ENCODE measurements at places on chromosomes 3 and 15. TPM values are rescaled to one million over a fixed set of nuclear protein-coding genes. Genes with fewer than 3 reads are reported as not detected.

GRCh38 chr3:192302721-192303120, 424.6 kb downstream of the FGF12 start:
- DNase-seq: no peak

GRCh38 chr15:28085489-28086174, 13.5 kb downstream of the OCA2 start:
- DNase-seq: no peak

DNA sequence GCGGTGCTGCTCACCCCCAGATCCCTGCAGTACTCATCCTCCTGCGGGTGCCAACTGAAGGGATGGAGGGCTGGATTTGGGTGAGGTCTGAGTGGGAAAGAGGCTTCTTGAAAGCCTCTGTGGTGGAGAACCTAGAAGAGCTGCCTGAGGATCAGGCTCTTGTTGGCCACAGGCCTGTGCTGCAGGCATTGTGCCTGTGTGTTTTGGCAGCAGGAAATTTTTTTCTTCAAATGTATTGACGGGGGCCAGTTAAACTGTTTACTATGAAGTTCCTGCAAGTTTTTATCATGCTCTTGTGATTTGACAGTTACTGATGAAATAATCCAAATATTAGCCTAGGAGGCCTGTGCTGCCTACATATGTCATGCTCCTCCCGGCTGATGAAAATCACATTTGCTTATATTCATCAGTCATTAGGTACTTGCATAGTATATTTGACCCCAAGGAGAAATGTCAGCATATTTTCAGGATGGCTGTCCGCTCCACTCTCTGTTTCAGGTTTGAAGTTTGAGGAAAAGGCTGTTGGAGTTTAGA, 103.1 kb downstream of the THSD4 start:
- DNase-seq: no peak

DNA sequence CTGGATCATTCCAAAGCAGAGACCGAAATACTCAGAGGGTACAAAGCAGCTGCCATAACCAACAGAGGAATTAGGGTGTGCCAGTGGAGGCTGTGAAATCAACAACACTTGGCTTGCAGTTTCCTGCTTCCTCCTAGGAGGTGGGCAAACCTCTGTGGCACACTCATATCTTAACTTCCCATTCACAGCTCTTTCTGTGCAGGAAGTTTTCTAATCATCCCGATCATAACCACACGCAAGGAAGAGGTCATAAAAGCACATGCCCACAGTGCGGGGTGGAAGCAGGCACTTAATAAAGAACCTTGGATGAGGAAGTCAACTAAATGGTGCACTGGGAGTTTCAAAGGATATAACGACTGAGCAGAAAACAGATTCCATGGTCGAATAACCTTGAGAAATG, 5.1 kb downstream of the SCAMP2 start:
- DNase-seq: no peak

DNA sequence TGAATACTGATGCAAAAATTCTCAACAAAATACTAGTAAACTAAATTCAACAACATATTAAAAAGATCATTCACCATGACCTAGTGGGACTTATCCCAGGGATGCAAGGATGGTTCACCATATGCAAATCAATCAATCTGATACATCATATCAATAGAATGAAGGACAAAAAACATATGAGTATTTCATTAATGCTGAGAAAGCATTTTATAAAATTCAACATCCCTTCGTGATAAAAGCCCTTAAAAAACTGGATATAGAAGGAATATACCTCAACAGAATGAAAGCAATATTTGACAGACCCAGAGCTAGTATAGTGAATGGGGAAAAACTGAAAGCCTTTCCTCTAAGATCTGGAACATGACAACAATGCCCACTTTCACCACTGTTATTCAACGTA, 43.0 kb upstream of the FBN1 start:
- no peak for DNase-seq

- no peak for DNase-seq
Observed at GRCh38 chr15:89400116-89400781, 65.6 kb upstream of the POLG start.

GRCh38 chr15:90881978-90882721, 2.2 kb upstream of the FES start:
- no peak for DNase-seq

DNA sequence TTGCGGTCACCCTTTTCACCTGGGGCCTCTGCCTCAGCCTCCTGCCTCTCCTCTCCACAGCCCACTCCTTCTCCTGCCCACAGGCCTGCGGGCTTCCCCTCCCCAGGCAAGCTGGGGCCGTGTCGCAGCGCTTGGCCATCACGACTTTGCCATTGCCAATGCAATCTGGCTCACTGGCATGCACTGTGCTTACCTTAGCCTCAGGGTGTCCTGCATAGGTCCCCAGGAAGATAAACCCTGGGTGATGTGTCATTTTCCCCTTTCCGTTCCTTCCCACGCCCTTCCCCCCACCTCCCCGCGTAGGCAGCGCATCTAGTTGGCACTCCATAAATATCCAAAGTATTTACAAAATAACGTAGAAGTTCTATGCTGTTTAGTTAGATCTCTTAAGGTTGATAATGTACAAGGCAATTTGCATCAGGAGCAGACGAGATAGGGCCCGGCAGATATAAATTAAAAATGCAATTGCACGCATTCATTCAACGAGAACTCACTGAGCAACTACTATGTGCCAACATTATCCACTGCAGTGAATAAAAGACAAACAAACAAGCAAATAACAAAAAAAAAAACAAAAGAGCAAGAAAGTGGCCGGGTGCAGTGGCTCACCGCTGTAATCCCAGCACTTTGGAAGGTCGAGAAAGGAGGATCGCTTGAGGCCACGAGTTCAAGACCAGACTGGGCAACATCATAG, 973 bp upstream of the COPG1 start:
- DNase-seq: no peak

DNA sequence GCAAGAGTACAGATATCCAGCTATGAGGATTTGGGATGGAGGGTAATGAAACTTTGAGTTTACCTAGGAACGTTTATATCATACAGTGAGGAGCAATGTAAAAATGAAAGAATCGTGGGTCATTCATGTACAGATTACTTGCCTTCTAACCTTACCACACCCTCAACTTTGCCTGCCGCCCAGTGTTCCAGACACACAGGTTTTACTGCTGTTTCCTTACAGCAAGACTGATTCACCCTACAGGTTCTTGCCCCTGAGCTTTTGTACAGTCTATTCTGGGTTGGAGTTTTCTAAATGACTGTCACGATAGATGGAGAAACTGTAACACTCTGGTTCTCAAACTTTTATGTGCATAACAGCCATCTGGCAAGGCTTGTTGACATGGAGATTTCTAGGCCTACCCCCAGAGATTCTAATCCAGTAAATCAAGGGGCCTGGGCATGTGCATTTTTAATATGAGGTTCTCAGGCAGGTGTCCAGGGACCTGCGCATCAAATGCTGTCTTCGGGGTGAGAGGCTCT, 6.6 kb upstream of the TPRG1 start:
- no peak for DNase-seq

GRCh38 chr3:66692042-66692765, 191.4 kb upstream of the LRIG1 start:
- no peak for DNase-seq

DNA sequence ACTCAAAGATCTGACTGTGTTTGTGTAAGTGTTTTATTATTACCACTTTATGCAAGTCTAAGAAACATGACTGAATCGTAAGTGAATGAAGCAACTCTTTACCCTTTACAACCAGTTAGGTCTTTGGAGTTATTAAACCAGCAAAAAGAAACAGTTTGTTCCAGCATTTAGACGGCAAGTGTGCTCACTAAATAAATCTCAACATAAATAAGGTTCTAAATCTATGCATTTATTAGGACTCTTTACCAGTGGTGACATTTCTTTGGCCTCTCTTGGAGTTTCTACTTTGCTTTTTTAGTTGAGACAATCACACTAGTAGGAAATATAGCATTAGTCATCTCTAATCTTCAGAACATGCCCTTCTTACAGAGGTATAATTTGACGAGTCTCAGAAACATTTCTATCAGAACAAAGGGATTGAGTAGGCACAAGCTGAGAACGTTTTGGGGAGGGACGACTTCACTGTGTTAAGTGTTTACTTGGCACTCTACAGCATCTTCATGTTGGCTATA, 739.9 kb upstream of the NR2F2 start:
- no peak for DNase-seq

DNA sequence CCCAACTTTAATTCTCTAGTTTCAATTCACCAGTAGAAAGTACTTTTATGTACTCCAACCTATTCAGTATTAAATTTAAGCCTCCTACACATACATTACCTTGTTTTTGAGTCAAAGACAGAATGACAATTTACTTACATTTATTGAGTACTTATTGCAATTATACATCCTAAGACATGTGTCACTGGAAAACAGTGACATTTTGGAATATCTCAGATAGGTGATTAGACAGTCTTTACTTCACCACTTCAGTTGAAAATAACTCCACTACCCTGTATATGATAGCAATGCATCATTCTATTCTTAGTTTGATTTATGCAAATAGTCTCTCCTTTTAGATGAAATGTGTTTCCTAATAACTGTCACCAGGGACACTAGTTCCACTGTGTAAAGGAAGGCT, 461.5 kb downstream of the TUSC7 start:
- DNase-seq: no peak

DNA sequence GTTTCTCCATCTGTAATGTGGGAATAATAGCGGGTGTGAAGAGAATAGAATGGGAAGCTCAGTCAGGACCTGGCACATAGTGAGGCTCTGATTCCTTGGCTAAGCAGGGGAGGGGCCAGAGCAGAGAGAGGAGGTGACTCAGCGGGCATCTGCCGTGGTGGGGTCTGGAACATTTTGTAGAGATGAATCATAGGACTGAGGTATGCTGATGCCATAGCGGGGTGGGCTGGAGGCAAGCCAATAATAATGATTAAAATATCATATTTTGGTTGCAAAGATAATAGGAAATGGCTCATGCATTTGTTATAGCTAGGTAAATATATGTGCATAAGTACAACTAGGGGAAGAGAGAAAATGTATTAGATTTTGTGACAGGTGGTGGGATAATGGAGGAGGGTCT, 11.2 kb downstream of the TGM4 start:
- no peak for DNase-seq

GRCh38 chr3:117750674-117751269, 1041.2 kb downstream of the TUSC7 start:
- no peak for DNase-seq

DNA sequence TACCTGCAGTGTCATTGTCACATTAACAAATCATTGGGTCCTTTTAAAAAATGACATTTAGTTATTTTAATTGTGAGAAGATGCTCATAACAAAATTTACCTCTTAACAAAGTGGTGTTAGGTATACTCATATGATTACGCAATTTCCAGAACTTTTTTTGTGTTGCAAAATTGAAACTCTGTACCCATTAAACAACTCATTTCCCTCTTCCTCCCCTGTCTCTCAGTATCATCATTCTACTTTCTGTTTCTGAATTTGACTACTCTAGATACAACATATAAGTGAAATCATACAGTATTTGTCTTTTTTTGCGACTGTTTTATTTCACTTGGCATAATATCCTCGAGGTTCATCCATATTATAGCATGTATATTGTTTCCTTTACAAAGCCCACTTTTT, 58.7 kb upstream of the CHST2 start:
- no peak for DNase-seq

DNA sequence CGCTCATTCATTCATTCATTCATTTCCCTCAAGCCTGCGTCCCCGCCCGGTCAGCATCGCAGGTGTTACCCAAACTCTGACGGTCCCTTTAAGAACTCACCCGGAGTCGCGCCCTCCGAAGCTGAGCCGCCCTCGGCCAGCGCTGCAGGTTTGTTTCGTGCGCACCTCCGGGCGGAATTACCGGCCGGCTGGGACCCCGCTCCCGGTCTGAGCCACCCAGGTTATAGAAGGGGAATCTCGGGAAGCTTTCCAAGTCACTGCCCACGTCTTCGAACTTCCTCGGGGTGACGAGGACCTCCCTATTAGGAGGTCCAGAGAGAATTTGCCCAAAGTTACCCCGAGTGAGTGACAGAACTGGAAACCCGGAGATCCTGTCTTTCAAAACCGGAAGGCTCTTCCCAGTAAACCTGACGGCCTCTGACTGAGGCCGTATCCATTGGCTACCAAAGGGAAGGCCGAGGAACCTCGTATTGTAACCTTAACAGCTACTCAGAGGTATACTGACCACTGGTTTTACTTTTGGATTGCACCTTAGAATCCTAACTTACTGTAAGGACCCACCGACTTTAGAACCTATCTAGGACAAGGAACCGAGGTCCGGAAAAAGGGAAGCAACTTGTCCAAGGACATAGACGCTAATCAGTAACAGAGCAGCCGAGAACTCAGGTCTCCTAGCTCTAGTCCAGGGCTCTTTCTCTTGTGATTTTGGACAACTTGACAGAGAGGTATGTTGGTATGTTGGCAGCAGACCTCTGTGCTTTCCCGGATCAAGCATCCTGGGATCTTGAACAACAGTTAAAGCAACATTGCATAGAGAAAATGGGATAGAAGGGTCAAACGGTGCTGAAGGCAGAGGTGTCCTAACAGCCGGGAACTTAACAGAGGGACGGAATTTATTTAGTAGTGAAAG, 788 bp upstream of the DLG1 start:
- DNase-seq: peak; percentile 42

GRCh38 chr15:43249699-43250203, 17.0 kb downstream of the TGM5 start:
- no peak for DNase-seq

- no peak for DNase-seq
Observed at GRCh38 chr3:119559441-119559963, at the start of gene CD80. Gene CD80, minus strand, starts transcription at chr3:119559614. Its CDS starts 1,886 bp downstream, at chr3:119557728.

GRCh38 chr3:43755516-43756200, 64.9 kb downstream of the ABHD5 start:
- DNase-seq: peak; percentile 21

GRCh38 chr15:55660153-55660552, 72.0 kb upstream of the PYGO1 start:
- DNase-seq: no peak

DNA sequence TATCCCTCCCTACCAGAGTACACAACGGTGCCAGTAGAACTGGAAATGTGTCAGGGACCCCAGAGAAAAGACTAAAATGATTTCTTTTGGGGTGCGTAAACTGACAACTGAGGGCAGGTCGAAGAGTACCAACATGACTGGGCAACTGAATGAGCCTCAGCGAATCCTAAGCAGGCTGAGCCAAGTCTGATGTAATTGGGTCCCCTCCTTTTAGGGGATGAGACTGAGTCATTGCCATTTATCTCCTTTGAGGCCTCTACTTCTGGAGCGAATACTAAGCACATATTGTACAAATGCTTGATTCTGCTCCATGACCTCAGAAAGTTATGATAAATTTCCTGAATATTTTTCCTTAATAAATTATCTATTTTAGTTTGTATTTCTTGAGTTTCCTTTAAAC, 17.3 kb upstream of the GPR156 start:
- no peak for DNase-seq

CFAP100 gene
- not detected for total RNA-seq

KCNMB3 gene
- total RNA-seq: 0.43 TPM

GOLGA8S gene
- 0.25 TPM for total RNA-seq

HTR3C gene
- not detected for total RNA-seq

ADAMTS9 gene
- not detected for total RNA-seq

STRA6 gene
- total RNA-seq: not detected

MORC1 gene
- total RNA-seq: not detected

NOX5 gene
- total RNA-seq: 0.23 TPM

IL17RD gene
- total RNA-seq: not detected

C3orf20 gene
- 0.56 TPM for total RNA-seq

SEMA6D gene
- not detected for total RNA-seq

ELP6 gene
- 39.3 TPM for total RNA-seq

SH3BP5 gene
- total RNA-seq: 18.9 TPM

Measured in activated naive CD4-positive, alpha-beta T cell treated with anti-CD3 and anti-CD28 coated beads, Interleukin-2, amount 50 U/mL, for 72 hours (primary cell).